ENCODE measurements at places on chromosomes 2 and 18.

DNA sequence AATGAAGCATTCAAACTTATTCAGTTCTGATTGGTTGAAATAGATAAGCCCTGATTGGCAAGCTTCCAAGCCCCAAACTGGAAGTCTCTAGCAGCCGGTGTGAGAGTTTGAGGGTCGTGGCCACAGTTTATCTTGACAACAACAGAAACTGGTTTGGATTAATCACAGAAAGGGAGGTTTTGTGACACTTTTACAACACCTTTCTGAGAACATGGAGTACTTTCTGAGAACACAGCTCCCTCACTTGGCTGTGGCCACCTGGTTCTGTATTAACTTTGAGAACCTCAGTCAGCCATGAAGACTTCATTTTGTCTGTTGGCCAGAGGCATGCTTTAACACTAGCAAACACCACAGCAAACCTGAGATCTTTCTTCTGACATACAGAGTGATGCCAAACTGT is 280.7 kb upstream of the VWC2L start:
- DNase-seq = peak; percentile 51

GRCh38 chr2:234422981-234423431 is 73.9 kb downstream of the ARL4C start:
- no peak for DNase-seq

DNA sequence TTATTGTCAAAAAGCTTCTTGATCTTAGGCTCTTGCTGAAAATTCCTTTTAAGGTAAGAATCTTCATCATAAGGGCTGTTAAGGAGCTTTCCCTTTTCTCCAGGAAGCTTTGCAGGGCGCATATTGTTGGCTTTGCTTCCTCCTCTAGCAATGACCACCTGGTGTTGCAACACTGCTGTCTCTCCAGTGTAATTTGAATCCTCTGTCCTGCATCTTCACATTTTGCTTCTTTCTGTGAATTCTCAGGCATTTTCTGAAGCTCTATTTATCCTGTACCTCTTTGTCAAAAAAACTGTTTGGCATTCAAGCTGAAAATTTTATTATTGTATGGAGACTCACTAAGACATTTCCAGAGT is 533.1 kb upstream of the CHAC2 start:
- DNase-seq = peak; percentile 18

DNA sequence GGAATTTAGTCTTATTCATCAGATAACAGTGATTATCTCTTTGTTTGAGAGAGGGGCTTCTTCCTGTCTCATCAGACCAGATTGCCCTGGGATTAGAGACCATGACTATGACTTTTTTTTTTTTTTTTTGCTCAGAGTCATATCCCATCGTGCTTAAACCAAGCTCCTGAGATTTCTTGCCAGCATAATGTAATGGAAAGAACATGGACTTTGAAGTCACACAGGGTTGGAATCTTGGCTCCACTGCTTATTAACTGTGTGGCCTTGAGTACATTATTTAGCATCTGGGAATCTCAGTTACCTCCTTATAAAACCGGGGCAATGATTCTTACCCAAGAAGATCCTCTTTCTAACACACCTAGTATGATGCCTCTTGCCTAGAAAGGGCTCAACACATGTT is 268.3 kb downstream of the DYSF start:
- no peak for DNase-seq

- DNase-seq = no peak
Measured at GRCh38 chr2:236809716-236810115, 240.1 kb downstream of the ACKR3 start.

DNA sequence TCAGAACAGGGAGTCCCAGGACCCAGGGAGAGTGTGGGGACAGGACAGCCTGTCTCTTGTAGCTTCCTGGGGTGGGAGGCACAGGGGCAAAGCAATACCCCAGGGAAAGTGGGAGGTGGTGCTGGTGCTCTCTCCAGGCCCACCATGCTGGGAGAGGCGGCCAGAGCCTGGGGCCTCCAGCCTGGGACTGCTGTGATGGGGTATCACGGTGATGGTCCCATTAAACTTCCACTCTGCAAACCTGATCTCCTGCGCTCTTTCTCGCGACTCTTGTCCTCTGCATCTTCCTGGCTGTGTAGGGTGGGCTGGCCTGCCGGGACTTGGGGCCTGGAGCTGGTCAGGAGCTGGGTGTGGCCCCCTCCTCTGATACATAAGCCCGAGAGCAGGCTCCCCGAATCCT is 8.0 kb upstream of the CAPN10 start:
- no peak for DNase-seq

- no peak for DNase-seq
Measured at GRCh38 chr2:236674646-236675045, 105.0 kb downstream of the ACKR3 start.

GRCh38 chr2:38824906-38825305 is 46.9 kb downstream of the GEMIN6 start:
- DNase-seq = no peak

DNA sequence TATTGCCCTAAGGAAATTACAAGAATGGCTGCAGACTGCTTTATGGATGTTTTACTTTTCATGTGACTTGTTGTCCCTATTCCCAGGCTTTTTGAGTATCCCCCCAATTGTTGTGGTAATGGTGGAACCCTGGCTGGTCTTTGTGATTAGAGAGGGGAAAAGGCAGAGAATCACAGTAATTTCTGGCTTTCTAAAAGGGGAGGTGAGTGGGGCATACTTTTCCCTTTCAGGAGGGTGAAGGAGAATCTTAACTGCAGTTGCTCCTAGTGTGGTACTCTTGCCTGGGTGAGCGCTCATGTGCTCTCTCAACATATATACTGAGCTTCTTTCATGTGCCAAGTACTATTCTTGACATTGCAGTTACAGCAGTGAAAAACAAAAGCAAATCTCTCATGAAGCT is 69.3 kb downstream of the ASXL3 start:
- no peak for DNase-seq

- DNase-seq = no peak
Measured at GRCh38 chr18:32478317-32478716, 7.6 kb upstream of the GAREM1 start.

DNA sequence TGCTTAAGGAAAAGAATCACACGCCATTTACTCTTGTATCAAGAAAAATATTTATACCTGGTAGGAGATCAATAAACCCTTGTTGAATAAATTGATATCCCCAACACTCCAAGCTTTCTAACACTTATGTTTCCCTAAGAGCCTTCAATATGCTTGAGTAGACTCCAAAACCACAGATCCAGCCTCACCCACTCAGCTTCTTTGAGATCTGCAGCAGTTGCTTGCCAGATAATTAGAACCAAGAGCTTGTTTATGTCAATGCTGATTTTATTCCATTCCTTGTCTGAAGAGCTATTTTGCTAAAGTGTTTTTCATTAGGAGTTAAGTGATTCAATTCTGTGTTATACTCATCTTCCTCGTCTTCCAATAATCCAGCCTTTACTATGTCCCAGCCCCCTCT is 26.3 kb upstream of the CRIM1 start:
- DNase-seq = peak; percentile 24

DNA sequence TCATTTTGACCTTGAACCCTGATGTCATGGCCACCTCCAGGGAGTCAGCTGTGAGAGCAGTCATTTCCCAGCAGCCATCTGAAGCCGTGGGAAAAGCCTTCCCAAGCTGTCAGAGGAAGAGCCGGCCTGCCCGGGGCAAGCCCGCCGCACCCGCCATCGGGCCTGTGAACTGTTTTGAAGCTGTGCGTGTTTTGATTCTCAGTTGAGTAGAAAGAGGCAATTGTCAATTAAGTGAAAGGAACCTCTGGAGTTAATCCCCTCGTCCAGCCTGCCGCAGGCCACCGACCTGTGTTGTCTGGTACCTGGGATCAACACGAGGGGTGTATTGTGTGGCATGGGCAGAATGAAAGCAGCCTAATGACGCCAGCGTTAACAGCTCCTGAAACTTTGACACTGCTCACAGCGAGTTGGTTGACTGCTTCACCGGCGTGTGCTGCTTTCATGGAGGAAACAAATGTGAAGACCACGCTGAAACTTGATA is 318.4 kb downstream of the AGAP1 start:
- no peak for DNase-seq

DNA sequence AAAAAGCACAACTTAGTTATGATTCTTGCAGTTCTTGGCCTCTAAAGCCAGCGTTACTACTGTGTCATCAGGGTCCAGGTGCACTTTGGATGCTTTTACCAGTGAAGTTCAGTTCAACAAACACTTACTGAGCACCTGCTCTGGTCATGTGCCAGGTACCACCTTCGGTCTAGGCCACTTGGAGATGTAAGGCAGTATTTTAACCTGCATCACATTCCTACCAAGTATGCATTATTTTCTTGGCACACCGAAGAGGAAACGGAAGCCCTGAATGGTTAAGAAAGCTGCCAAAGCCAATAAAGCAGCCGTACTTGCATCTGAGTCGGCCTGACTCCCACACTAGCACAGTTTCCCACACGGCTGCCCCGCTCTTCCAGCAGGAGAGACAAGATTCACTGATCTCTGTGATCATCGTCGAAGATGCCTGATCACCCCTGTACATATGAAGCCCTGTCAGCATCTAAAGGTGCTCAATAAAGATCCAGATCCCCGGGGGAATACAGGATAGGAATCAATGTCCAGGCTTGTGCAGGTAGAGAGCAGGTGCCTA is 427.1 kb downstream of the EIPR1 start:
- no peak for DNase-seq

GRCh38 chr2:178747767-178748166 is 59.5 kb downstream of the TTN start:
- peak; percentile 79 for DNase-seq

DNA sequence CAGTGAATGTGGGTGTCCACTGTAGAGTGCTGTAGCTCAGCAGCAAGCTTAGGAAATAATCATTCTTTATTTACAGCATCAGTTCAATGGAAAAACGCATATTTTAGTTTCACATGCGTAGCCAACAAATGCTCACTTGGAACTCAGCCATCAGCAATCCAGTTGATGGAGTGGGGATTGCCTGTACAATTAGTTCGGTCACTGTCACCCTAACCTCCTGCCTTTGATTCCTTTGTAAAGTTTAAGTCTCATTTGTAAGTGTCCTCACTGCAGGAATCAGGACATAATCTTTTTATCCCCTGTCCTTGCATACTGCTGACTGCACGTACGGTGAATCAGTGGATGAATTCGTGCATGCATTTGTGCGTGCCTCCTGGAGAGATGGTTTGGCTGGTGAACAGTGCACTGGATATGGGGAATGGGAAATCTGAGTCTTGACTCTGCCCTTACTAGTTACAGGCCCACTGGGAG is 55.9 kb downstream of the RAB31 start:
- DNase-seq = no peak

DNA sequence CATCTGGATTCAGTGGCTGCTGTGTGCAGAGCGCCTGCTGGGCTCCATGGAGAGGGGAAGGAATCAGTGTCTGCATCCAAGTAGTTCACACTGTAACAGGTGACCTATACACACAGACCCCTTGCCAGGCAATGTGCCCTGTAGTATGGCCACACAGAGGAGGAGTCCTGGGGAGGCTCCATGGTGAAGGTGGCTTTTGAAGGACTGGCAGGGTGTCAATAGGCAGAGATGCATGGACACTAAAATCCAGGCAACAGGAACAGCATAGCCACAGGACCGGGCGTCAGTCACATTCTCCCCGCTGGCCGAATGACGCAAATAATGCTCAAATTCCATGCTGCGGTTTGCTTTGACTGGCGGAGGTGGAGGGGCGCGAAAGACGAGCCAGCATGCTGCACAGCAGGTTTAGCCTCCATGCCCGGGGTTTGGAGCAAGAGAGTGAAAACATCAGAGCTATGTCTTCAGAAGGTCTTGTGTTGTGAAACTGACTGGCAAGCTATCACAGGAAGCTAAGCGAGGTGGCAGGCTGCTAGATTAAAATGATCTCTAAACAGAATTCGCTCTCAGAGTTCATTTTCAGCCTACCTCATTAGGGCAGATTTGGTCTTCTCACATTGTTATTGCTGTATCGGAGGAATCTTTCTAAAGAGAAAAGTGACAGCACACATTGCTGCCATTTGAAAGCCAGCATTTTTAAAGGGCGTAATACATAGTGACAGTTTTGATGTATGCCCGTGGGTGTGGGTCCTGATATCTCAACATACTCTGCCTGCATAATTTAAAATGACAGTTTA is 1.2 kb upstream of the CHMP1B start:
- DNase-seq = peak; percentile 87

- DNase-seq = peak; percentile 55
Measured at GRCh38 chr2:174597345-174598047, at the start of gene WIPF1. WIPF1 (minus strand) TSS chr2:174597804; CDS start chr2:174585573, 12,231 bp downstream.

DNA sequence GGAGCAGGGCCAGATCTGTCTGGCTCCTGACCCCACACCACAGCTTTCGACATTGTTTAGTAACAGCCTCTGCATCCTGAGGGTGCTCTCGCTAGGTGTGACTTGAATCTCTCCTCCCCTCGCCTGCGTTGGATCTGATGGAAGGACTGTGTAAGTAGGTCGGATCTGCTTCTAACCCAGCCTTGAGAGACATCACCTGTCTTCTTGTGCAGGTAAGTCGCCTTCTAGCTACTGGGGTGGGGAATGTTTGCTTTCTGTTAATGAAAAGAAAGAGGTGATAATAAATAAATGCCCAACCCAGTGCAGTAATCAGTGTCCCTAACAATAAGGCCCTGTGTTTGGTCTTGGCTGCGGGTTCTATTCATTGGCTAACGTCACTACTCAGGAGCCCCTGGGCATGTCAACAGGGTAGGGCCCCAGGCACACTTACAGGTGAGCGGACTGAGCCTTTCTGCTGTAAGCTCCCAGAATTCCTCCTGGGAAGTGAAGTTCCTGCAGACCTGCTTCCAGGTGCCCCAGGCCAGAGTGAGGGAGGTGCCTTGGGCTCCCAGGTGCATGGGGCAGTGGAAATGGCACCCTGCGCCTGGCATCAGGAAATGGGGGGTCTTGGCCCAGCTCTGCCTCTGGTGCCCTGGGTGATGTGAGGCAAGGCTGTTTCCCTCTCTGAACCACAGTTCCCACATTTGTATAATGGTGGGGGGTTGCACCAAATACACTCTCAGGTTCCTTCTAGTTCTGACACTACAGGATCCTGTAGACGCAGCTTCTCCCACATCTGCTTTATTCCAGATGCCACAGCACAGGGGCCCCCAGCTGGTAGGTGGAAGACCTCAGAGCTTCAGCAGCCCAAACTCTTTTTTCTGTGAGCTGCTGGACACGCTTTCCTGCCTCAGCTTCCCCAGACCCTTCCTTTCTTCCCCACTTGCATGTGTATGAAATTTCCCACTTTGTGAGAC is 11.2 kb upstream of the FOSL2 start:
- DNase-seq = no peak

- DNase-seq = no peak
Measured at GRCh38 chr2:219784178-219784577, 156.7 kb downstream of the SLC4A3 start.

DNA sequence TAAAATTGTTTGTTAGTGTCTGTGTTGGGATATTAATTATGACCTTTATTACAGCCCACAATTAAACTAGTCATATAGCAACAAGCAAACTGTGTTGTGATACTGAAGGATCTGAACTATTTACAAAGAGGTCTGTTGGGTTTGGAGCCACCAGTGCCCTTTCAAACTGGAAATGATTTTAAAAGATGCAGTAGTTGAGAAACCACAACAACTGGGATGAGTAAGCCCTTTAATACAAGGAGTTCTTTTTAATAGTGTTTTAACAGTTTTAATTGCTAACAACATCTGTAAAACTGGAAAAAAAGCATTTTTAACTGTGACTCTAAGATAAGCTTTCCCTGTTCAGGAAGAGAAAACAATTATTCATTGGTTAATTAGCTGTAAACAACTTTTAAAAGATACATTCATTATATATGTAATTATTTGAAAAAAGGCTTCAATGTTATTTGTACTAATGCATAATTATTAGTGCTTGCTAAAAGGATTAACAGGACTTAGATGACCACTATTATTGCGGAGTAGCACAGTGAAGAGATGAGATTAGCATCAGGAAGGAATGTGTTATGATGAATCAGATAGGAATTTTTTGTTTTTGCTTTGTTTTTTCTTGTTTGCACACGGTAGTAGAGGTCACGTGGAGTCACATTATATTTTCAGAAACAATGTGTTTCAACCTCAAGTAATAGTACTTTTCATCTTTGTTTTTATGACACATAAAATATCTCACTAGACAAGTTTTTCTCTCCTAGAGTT is 392.7 kb upstream of the FANCL start:
- DNase-seq = peak; percentile 47
